Brain (organoid and tissue), 16 donors: ENCODE measurements at places on chromosomes 3 and 15. TPM values are rescaled to one million over a fixed set of nuclear protein-coding genes. Genes with fewer than 3 reads are reported as not detected.

DNA sequence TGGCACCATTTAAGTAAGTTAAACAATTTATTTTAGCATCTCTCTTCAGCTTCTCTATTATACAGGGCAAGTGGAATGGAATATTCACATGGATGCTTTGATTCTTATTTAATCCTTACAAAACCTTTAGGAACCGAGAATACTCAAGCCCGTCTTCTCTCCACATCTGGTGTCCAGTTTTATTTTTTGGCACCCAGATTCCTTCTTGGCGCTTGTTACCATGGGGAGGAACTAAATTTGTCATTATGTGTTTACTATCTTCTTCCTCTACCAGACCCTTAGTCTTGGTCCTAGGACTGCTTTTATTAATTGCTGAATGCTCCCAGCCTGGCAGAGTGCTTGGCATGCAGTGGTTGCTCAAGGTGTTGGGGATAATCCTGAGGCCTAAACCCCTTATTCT is 138.8 kb downstream of the CACNA2D3 start:
- DNase-seq = no peak

DNA sequence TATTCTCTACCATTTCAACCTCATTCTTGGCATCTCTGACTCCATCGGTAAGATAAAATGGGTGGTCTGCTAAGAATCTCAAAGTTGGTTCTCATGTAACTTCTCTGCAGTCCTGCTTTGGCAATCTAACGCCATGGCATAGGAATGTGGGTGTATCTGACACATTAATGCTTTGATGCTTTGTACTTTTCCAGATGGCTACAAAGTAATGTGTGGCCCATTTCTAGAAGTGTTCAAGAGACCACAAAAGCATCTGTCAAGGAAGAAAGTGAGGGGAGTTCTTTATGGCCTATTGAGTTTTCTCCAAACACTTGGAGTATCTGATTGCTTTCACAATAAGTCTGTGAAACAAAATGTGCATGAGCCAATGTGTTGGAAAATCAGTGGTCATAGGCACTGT is 339.9 kb upstream of the TGFBR2 start:
- DNase-seq = no peak

Gene SLC12A1
- polyA plus RNA-seq = not detected

Gene CPLX3
- polyA plus RNA-seq = 2.1 TPM

DNA sequence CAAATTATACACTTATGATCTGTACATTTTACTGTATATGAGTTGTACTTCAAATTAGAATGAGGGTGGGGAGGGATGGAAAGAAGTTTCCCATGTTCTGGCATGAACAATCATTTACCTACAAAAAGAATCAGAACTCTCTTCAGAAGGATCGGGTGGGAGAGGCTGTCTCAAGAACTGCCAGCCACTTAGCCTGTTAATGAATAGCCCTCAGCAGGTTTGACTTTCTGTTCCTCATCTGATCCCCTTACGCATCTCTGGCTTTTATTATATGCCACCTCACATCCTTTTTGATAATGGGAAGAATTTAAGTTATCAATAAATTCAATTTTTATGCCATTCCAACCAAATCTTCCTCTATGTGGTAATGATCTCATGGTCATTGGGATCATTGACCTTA is 168.3 kb upstream of the TGFBR2 start:
- no peak for DNase-seq

Gene MESP2
- polyA plus RNA-seq = 1.6 TPM

DNA sequence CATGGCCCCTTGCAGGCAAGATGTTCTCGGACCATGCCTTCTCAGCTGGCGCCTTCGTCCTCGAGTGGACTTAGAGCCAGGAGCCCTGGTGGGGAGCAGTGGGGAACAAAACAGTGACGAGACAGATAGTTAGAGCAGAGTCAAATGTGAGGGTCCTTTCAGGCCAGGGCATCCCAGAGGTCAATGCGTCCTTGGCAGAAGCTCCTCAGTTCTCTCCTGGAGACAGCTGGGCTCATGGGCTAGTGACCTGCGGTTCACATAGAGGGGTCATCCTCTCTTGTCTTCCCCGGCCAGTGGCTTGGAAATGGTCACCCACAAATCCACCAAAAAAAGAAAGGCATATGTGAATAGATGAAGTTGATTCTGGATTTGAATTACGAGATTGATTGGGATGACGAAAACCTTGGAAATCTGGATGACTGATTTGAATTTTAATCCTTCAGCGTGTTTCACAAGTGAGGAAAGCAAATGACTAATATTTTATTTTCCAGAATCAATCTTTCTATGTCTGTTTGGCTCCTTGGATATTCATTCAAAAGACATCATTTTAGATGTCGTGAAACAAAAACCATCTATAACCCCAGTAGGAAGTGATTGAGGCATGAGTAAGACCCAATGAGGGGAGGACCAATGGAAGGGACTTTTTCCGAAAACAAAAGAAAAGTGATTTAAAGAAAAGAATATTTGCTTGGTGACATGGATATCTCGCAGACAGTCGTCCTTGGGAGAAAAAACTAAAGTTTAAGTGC is 84.5 kb downstream of the ASB7 start:
- DNase-seq = no peak

Gene DUSP7
- polyA plus RNA-seq = 15.2 TPM
